NCI-H1105 treated with DMSO at 0.1 percent for 48 hours (cell line): ENCODE measurements at places on chromosomes 4 and X.

GRCh38 chrX:129614481-129615255 lies 40.1 kb downstream of the APLN start:
- DNase-seq, result no peak

GRCh38 chr4:125266901-125267604 lies 47.7 kb upstream of the FAT4 start:
- DNase-seq, result no peak

- no peak for DNase-seq
These were observed 13.8 kb downstream of the PGRMC1 start for GRCh38 chrX:119249891-119250290.

GRCh38 chr4:186297013-186297645 lies 31.1 kb downstream of the F11 start:
- peak; percentile 32 for DNase-seq
